ENCODE measurements at places on chromosomes 12 and 14.

DNA sequence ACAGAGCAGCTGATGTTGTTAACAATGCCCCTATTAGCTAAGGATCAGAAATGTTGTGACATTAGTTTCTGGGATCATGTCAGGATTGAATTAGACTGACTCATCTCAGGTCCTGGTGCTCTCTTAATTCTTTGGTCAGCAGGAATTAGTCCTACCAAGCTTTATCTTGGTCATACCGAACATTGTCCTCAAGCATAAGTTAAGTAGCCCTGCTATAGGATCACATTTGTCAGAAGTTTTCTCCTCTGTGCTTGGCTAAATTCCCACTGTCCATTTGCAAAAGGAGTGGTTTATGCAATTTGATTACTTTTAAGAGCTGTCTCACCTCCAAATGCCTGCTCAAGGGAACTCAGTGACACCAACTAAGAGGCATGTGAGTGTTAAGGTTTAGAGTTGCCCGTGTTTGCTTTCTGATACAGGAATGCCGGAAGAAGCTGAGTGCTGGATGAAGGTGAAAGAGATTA lies 48.4 kb upstream of the IFNG-AS1 start:
- no peak for DNase-seq

- peak; percentile 53 for DNase-seq
These were observed 768 bp downstream of the CEP170B start for GRCh38 chr14:104865631-104866441.

- peak; percentile 48 for DNase-seq
These were observed 9.8 kb upstream of the C12orf42 start for GRCh38 chr12:103505371-103506236.

DNA sequence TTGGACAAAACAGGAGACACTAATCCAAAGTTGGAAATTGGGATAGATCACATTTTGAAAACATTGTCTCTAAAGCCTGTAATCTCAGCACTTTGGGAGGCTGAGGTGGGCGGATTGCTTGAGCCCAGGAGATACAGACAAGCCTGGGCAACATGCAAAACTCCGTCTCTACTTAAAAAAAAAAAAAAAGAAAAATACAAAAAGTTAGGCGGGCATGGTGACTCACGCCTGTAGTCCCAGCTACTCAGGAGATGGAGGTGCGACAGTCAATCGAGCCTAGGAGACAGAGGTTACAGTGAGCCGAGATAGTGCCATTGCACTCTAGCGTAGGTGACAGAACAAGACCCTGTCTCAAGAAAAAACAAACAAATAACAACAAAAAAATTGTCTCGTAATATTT lies 152.1 kb downstream of the MGAT4C start:
- no peak for DNase-seq

GRCh38 chr12:49190974-49191373 lies 2.1 kb upstream of the TUBA1A start:
- no peak for DNase-seq

- DNase-seq: no peak
These were observed 472.6 kb upstream of the ATP2B1 start for GRCh38 chr12:90181216-90181615.

DNA sequence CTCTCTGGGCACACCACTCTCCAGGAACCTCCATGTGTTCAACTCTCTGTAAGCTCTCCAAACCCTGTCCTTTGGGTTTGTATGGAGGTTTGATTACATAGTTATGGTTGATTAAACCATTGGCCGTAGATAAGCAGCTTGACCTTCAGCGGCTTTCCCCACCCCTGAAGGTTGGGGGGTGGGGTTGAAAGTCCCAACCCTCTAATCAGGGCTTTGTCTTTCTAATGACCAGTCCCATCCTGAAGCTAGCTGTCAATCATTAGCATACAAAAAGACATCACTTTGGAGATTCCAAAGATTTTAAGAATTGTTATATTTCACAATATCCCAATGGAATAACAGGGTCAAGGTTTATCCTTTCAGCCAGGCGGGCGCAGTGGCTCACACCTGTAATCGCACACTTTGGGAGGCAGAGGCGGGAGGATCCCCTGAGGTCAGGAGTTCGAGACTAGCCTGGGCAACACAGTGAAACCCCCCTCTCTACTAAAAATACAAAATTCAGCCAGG lies 8.4 kb downstream of the FAM186A start:
- DNase-seq: no peak

DNA sequence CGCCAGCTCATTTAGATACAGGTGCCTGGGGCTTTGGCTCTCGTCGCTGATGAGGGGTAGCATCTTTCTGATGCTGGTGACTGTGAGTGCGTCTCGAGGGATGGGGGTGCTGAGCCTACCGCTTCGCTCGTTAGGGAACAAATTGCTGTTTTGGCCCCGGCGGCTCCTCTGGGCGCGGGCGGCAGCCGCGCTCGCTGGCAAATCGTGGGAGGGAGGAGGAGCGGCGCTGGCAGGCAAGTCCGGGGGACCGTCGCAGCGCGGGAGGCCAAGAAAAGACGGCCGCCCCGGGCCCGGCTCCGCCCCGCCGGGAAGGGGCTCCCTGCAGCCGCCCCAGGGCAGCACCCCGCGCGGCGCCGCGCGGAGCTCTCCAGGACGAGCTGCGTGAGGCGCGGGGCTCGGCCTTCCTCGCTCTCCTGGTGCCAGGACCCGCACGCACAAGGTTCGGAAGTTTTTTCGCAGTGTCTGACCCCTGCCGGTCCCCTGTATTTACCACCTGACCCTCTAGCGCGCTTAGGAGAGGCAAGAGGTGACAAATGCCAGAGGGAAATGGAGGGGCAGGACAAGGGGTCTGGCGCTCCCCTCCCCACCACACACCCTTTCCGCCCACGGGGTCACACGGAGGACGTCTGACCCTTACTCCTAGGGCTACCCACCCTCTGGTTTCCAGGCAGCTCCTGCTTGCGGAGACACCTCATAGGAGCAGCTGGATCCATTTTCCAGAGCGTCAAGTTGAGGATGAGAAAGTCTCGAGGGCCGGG lies 899 bp upstream of the KCNH3 start:
- peak; percentile 54 for DNase-seq

GRCh38 chr12:80843969-80844368 lies 93.8 kb downstream of the LIN7A start:
- DNase-seq: no peak

GRCh38 chr12:356276-356988 lies 32.7 kb downstream of the KDM5A start:
- DNase-seq: no peak

DNA sequence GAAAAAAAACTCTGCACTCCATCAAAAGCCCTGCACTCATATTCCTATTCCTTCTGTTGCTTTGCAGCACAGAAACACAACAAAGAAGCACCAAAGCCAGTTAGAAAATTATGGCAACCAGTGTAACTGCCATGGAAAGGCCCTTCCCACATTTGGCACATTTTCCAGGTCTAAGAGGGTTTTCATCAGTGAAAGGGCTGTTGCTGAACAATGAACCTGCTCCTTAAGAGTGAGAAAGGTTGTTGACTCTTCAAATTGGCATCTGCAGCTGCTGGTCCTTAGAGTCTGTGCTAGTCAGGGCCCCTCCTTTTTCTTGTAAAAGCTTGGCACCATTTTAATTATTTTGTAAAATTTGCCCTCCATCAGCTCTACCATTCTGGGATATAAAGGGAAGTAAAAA lies 378.7 kb upstream of the KITLG start:
- DNase-seq: no peak

- no peak for DNase-seq
These were observed 58.4 kb downstream of the SOX5 start for GRCh38 chr12:23891115-23891514.

GRCh38 chr12:118140825-118141224 lies 4.9 kb downstream of the PEBP1 start:
- no peak for DNase-seq

GRCh38 chr12:64696080-64696741 lies 63.0 kb downstream of the GNS start:
- DNase-seq: no peak

DNA sequence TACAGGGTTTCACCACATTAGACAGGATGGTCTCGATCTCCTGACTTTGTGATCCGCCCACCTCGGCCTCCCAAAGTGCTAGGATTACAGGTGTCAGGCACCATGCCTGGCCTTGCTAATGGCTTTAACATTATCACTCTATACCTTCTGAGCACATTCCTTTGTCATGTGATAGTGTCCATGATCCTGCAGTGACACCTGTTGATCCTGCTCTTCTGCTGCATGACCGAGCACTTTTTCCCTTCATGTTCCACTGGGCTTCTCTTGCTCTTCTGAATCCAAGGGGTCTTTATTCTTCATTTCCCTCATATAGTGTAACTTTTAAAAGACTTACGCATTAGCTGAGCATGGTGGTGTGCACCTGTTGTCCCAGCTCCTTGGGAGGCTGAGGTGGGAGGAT lies 11.6 kb downstream of the ZNF268 start:
- DNase-seq: no peak
